ENCODE measurements at places on chromosomes 13 and 19. TPM values are rescaled to one million over a fixed set of nuclear protein-coding genes. Genes with fewer than 3 reads are reported as not detected.

The SH2D3A gene
- 2.3 TPM for total RNA-seq

The CACNG6 gene
- total RNA-seq = not detected

DNA sequence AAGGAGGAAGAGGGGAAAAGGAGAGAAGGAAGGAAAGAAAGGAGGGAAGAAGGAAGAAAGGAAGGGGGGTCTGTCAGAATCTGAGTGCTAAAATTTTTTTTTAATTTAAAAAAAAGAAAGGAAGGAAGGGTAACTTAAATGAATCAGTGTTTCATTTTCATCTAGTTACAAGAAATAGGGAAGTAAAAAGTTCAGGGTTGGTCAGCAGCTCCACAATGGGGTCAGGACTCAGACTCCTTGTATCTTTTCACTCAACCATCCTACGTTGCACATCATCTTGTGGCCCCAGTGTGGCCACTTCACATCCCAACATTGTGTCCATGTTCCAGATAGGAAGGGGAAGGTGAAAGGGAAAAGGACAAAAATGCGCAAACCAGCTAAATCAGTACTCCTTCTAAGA, 14.3 kb upstream of the FNDC3A start:
- no peak for DNase-seq

GRCh38 chr13:81051873-81052272, 710.9 kb upstream of the SPRY2 start:
- DNase-seq = no peak
